ENCODE measurements at places on chromosomes 11 and 22. TPM values are rescaled to one million over a fixed set of nuclear protein-coding genes. Genes with fewer than 3 reads are reported as not detected.

GRCh38 chr11:7527029-7527428 is 13.2 kb downstream of the PPFIBP2 start:
- no peak for DNase-seq

Gene C11orf42
- not detected for total RNA-seq

DNA sequence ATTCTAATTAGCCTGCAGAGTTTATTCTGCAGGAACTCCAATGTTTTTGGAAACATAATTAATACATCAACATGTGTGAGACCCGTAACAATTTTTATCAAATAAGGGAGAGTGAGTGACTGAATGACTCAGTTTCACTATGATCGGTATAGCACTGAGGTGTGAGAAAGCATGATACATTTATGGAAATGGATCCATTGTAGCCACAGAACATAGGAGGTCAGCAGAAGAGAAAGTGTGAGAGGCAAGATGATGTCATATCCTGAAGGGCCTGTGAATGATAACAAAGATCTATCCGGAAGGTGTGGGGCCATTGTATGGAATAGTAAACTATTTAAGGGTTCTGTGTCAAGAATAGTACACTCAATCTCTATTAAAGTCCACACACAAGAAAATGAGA is 1406.1 kb upstream of the TENM4 start:
- DNase-seq: no peak

Gene UEVLD
- 13.9 TPM for total RNA-seq

Gene OR52I2
- not detected for total RNA-seq

Gene CHORDC1
- 56.8 TPM for total RNA-seq

DNA sequence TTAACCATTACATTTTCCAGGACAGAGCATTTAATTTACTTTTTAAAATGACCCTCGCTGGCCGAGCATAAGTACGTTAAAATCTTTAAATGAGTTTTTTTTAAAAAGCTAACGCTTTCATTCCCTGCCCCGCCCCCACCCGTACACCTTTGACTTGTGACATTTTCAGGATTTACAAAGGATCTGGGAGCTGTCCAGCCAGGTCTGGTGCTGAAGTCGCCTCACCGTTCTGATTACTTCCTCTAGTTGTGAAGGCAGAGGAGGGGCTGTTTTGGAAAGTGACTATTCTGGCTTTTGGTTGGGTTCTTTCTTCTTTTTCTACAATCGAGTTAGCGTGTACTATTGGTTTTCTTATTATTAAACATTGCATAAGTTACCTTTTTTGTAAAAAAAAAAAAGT is 2.9 kb downstream of the C11orf87 start:
- DNase-seq: peak; percentile 79

Gene PYGM
- total RNA-seq: 1.4 TPM

All from progenitor cell of endocrine pancreas (in vitro differentiated cells).